ENCODE measurements at places on chromosomes 1 and 21.

DNA sequence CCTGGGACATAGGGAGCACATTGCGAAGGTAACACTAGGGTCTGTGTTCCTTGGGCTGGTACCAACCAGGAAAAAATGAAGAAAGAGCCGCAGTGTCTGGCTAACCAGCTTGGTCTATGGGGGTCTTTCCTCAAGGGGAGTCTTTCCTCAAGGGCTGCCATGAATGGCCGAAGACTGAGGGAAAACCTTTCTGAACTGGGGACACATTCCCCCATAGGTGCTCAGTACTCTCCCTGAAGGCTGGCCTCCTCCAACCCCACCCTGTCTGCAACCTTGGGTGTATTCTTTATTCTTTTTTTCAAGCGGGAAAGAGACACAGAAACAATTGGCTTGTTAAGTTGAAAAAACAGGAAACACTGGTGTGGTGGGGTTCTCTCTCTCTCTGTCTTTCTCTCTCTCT is 200.5 kb downstream of the BACH1 start:
- H3K4me1 ChIP-seq: no peaks in the 10 kb centered on the region
- H3K36me3 ChIP-seq: no peaks in the 10 kb centered on the region
- no peak overlapping the region for H3K4me3 ChIP-seq
- no peak for DNase-seq
- H3K27me3 ChIP-seq: no peaks in the 10 kb centered on the region
- H3K27ac ChIP-seq: no peak overlapping the region

- no peaks in the 10 kb centered on the region for H3K36me3 ChIP-seq
- H3K27me3 ChIP-seq: no peaks in the 10 kb centered on the region
- DNase-seq: no peak
- H3K4me1 ChIP-seq: peaks cover 49% of the 10 kb centered on the region
- no peak overlapping the region for H3K27ac ChIP-seq
Measured at GRCh38 chr1:185059950-185060571, 14.7 kb downstream of the RNF2 start.

DNA sequence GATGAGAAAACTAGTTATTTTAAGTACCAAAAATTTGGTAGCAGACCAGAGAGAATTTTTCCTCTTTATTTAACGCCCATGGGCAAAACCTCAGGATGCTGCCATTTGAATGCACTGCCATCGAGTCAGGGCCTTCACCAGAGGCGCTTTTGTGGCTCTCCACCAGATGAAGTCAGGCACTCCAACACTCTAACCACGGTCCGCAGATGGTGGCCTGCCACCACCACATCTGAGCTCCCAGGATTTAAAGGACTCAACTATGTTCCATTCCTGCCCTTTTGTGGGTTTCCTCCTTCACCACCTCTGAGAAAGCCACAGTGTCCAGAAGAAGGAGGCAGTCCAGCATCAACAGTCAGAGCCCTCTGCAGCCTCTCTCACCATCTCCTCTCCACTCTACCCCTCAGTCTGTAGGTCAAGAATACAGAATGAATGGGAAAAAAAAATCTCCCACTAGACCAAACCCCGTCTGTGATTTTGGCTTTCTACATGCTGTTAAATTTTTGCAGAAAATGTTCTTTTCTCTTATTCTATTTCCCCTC is 647.4 kb downstream of the USP25 start:
- no peak for DNase-seq
- H3K4me3 ChIP-seq: no peak overlapping the region
- no peaks in the 10 kb centered on the region for H3K4me1 ChIP-seq
- no peak overlapping the region for H3K27ac ChIP-seq
- H3K27me3 ChIP-seq: no peaks in the 10 kb centered on the region

GRCh38 chr1:163744301-163744887 is 422.6 kb downstream of the NUF2 start:
- no peaks in the 10 kb centered on the region for H3K4me1 ChIP-seq
- no peak overlapping the region for H3K4me3 ChIP-seq
- H3K27me3 ChIP-seq: no peaks in the 10 kb centered on the region
- no peak for DNase-seq
- peaks cover 1% of the 10 kb centered on the region for H3K36me3 ChIP-seq
- no peak overlapping the region for H3K27ac ChIP-seq

GRCh38 chr1:107896936-107897335 is 68.0 kb downstream of the VAV3 start:
- no peaks in the 10 kb centered on the region for H3K36me3 ChIP-seq
- H3K27ac ChIP-seq: peak overlapping the region; percentile 92
- H3K4me1 ChIP-seq: peaks cover 56% of the 10 kb centered on the region
- H3K4me3 ChIP-seq: peak overlapping the region; percentile 35
- no peak for DNase-seq

DNA sequence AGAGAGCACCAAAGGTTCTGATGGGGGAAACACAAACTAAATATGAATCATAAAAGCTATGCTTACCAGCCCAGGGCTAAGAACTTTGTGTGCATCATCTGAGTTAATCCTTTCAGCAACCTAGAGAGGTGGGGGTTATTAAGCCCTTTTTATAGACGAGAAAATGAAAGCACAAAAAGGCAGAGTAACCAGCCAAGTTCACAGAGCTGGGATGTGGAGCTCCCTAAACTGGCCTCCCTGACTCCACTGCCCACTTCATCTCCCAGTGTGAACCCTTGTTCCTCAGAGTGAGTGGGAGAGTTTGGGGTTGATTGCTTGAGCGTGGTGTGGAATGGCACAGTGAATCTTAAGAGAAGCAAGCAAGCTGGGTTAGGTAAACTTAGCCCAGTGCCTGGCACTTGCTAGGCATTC is 10.8 kb upstream of the BCAR3 start:
- no peaks in the 10 kb centered on the region for H3K36me3 ChIP-seq
- H3K27ac ChIP-seq: no peak overlapping the region
- H3K4me1 ChIP-seq: peaks cover 9% of the 10 kb centered on the region
- no peak overlapping the region for H3K4me3 ChIP-seq

DNA sequence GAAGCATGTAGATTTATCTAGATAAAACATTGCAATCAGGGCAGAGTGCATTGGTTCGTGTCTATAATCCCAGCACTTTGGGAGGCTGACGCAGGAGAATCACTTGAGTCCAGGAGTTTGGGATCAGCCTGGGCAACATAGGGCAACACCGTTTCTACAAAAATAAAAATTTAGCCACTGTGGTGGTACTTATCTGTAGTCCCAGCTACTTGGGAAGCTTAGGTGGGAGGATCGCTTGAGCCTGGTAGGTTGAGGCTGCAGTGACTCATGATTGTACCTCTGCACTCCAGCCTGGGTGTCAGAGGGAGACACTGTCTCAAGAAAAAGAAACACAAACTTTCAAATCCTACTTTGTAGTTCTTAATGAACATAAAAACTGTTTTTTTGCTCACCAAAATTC is 64.2 kb upstream of the RCC1 start:
- no peak overlapping the region for H3K27ac ChIP-seq
- peaks cover 5% of the 10 kb centered on the region for H3K4me1 ChIP-seq
- no peak overlapping the region for H3K4me3 ChIP-seq
- H3K27me3 ChIP-seq: no peaks in the 10 kb centered on the region
- peaks cover 8% of the 10 kb centered on the region for H3K36me3 ChIP-seq

- peaks cover 7% of the 10 kb centered on the region for H3K36me3 ChIP-seq
- no peak overlapping the region for H3K4me3 ChIP-seq
- no peak overlapping the region for H3K27ac ChIP-seq
- peaks cover 5% of the 10 kb centered on the region for H3K4me1 ChIP-seq
Measured at GRCh38 chr1:231218078-231218477, 22.9 kb upstream of the GNPAT start.

- H3K27me3 ChIP-seq: no peaks in the 10 kb centered on the region
- peaks cover 2% of the 10 kb centered on the region for H3K36me3 ChIP-seq
- DNase-seq: no peak
- no peak overlapping the region for H3K4me3 ChIP-seq
Measured at GRCh38 chr21:36773117-36773516, 74.2 kb downstream of the SIM2 start.

- H3K27ac ChIP-seq: no peak overlapping the region
- no peaks in the 10 kb centered on the region for H3K36me3 ChIP-seq
- H3K4me3 ChIP-seq: no peak overlapping the region
- DNase-seq: no peak
- peaks cover 76% of the 10 kb centered on the region for H3K27me3 ChIP-seq
- H3K4me1 ChIP-seq: no peaks in the 10 kb centered on the region
Measured at GRCh38 chr1:13587256-13588030, 3.8 kb downstream of the PDPN start.

- no peak for DNase-seq
- H3K27ac ChIP-seq: no peak overlapping the region
- no peaks in the 10 kb centered on the region for H3K4me1 ChIP-seq
- H3K27me3 ChIP-seq: peaks cover 54% of the 10 kb centered on the region
Measured at GRCh38 chr1:245558069-245558468, 403.3 kb downstream of the KIF26B start.

DNA sequence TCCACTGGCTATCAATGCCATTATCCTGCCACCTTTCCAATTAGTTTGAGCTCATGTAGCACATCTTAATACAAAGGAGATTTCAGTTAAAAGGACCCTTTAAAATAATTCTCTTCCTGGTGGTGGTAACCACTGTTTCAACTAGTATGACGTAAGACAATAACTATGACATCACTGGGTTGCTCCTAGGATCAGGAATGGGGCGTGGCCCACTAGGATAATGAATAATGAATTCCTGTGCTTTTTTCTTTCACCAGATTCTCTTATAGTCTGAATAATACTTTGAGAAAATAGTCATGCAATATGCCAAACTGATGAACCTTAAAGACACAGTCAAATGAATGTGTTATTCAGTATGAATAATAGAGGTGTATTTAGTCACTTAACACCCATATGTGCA is 10.6 kb upstream of the KIFAP3 start:
- no peak overlapping the region for H3K4me3 ChIP-seq
- H3K27ac ChIP-seq: no peak overlapping the region
- H3K4me1 ChIP-seq: no peaks in the 10 kb centered on the region
- no peak for DNase-seq
- H3K27me3 ChIP-seq: peaks cover 39% of the 10 kb centered on the region

GRCh38 chr1:38029081-38029681 is 16.6 kb downstream of the UTP11 start:
- H3K4me1 ChIP-seq: peaks cover 47% of the 10 kb centered on the region
- peak overlapping the region; percentile 83 for H3K27ac ChIP-seq
- peak overlapping the region; percentile 60 for H3K4me3 ChIP-seq
- no peak for DNase-seq

GRCh38 chr1:25991937-25992688 is 5.8 kb downstream of the PAFAH2 start:
- DNase-seq: no peak
- peak overlapping the region; percentile 32 for H3K27ac ChIP-seq
- no peak overlapping the region for H3K4me3 ChIP-seq

- H3K27ac ChIP-seq: no peak overlapping the region
- DNase-seq: no peak
- no peak overlapping the region for H3K4me3 ChIP-seq
- no peaks in the 10 kb centered on the region for H3K36me3 ChIP-seq
- H3K4me1 ChIP-seq: no peaks in the 10 kb centered on the region
Measured at GRCh38 chr1:15180945-15181523, 27.5 kb downstream of the TMEM51 start.

DNA sequence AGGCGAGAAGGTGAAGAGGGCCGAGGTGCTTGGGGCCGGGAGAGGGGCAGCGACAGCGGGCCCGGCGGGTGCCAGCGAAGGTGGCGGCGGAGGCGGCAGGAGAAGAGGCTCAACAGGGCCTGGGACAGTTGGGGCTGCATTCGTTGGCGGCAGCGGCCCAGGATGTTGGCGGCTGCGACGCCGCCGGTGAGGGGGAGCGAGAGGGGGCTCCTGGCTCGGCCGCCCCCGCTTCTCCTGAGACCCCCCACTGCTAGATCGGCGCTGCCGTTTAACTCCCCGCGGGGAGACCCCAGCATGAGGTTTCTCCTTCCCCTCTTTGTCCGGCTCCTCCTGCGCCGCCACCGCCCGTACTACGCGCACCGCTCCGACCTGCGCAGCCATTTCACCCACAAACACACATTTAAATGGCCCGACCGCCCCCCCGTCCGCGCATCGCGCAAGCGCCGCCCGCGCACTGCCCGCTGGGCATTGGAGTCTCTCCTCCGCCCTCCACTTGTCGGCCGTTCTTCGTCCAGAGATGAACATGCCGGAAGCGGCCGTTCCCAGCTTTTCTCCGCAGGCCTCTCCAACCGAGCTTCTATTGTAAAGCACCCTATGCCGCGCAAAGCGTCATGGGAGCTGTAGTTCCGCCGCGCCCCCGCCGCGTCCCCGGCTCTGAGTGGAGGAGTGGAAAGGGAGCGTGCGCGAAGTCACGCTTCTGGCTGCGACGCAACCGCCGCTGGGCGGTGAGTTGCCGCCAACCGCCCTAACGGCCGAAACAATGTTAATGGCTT is at the start of gene RSBN1:
TSS of gene RSBN1 (minus strand) at position 589 of the 773 bp plus-strand sequence. CDS start at position 525, 64 bp downstream.
- H3K36me3 ChIP-seq: peaks cover 30% of the 10 kb centered on the region
- peak within 1 kb of the TSS; percentile 97 for H3K27ac ChIP-seq
- DNase-seq: peak; percentile 94
- peak within 1 kb of the TSS; percentile 90 for H3K4me3 ChIP-seq

GRCh38 chr21:35942211-35943144 is 117.8 kb downstream of the SETD4 start:
- no peaks in the 10 kb centered on the region for H3K27me3 ChIP-seq
- DNase-seq: no peak
- no peaks in the 10 kb centered on the region for H3K36me3 ChIP-seq
- H3K27ac ChIP-seq: no peak overlapping the region

DNA sequence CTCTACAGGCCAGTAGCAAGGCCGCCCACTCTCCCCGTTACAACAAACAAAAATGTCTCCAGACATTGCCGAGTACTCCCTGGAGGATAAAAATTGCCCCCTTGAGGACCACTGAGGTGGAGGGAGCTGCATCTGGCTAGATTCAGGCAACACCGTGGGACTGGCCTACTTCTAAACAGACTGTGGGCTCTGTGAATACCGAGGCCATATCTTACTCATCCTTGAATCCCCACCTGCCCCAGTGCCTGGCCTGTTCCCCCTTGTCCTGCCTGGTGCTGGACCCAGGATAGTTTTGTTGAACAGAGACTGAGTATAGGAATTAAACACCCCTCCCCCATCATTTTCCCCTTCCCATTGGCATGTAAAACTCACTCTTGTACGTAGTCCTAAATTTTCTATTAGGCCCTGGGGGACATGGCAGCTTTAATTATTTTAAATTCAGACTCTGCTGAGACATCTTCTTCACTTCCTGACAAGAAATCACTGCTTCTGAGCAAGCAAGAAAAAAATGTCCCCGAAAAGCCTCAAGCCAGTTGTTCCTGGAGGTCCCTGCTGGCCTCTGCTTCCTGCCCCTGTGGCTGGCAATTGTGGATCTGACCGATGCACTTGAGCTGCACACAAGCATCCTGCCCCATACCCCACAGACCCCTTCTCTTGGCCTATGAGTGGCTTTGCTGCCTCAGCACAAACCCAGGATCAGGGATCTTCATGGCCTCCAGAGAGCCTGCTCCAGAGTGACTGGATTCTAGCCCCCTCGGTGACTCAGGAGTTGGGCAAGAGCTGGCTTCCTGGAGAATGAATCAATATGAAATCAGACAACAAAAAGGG is 111.0 kb downstream of the ACTL8 start:
- H3K36me3 ChIP-seq: no peaks in the 10 kb centered on the region
- peaks cover 18% of the 10 kb centered on the region for H3K27me3 ChIP-seq
- no peak overlapping the region for H3K27ac ChIP-seq
- H3K4me3 ChIP-seq: no peak overlapping the region
- no peaks in the 10 kb centered on the region for H3K4me1 ChIP-seq
- DNase-seq: no peak

DNA sequence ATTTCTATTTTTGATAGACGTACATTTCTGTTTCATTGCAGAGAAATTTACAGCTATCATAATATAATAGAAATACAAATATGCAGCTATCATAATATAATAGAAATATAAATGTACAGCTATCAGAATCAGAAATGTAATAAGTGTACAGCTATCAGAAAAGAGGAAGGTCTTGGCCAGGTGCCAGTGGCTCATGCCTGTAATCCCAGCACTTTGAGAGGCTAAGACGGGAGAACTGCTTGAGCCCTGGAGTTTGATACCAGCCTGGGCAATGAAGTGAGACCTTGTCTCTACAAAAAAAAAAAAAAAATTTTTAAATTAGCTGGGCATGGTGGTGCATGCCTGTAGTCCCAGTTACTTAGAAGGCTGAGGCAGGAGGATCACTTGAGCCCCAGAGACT is 37.9 kb downstream of the PIGM start:
- DNase-seq: no peak
- H3K36me3 ChIP-seq: no peaks in the 10 kb centered on the region
- H3K4me3 ChIP-seq: no peak overlapping the region
- no peak overlapping the region for H3K27ac ChIP-seq
